Muscle of arm (tissue), 14 donors: ENCODE measurements at places on chromosomes 4 and X.

- DNase-seq: no peak
Measured at GRCh38 chr4:13553081-13553480, 8.8 kb upstream of the NKX3-2 start.

DNA sequence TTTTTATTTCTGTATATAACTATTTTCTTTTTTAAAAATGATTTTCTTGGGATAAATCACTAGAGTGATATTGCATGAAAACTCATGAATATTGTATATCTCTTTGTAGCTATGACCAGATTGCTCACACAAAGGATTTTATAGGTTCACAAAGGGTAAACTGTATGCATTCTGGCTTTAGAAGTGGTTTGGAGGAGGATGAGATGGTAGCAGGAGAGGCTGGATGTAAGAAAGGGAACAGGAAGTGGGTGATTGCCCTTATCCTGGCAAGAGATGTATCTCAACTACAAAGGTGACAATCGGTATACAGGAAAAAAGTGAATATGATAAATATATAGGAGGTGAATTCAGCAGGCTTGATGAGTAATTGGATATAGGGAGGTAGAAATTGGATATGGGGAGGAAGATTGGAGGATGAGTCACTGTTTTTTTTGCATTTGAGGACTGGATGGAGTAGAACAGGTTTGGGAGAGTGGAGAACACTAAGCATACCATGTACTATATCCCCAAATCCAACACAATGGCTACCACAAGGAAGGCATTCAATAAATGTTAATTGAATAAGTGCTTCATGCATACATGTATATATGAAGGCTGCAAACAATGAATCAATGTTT, 9.9 kb downstream of the FGG start:
- no peak for DNase-seq

- DNase-seq: no peak
Measured at GRCh38 chr4:155268821-155269220, 60.4 kb downstream of the NPY2R start.

DNA sequence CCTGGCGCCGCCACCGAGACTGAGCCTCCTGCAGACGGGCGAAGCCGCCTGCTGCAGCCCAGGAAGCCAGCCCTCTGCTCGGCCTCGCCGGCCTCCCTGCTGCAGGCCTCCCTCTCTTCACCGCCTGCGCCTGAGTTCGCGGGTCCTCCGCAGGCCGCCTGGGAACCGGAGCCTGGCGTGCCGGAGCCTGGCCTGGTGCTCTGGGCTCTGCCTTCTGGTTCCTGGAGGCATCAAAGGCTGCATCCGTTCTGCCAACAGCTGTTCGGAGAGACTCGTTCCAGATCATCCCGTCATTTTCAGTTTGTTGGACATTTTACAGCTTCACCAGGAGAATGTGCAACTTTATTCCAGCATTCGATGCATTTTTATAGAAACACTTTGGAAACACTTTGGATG, 178.0 kb downstream of the DCLK2 start:
- no peak for DNase-seq

DNA sequence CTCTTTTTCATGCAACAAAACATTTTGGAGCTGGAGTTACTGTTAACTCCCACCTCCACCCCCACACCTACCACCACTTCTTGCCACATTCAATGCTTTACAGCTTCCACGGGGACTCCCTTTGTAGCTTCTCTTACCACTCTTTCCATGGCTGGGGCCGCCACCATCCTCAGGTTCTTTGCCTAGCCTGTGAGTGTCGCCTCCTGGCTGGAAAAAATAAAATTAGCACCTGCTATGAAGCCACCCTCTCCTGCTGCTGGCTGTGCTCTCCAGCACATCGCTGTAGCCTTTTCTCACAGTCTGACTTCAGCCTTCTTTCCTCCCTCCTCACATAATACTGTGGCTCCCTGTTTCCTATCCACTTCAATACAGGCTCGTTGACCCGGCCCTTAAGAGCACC, 114.4 kb downstream of the FRAS1 start:
- DNase-seq: no peak

- no peak for DNase-seq
Measured at GRCh38 chr4:57124145-57124544, 14.0 kb upstream of the IGFBP7 start.

DNA sequence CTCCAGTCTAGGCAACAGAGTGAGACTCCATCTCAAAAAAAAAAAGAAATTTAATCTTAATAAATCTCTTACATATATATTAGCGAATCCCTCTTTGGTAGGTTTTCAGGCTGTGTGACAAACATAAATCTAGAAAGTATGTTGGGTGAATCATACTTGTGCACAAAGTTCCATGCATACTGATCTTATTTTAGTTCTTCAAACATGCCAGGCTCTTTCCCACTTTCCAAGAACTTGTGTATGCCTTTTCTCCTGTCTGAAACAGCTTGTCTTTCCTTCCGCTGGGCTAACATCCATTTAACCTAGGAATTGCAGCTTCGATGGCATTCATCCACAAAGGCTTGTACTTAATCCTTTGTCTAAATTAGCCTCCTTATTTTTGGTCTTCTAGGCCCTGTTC, 156.6 kb upstream of the CASK start:
- no peak for DNase-seq

- DNase-seq: no peak
Measured at GRCh38 chrX:117707948-117708743, 408.5 kb downstream of the KLHL13 start.

DNA sequence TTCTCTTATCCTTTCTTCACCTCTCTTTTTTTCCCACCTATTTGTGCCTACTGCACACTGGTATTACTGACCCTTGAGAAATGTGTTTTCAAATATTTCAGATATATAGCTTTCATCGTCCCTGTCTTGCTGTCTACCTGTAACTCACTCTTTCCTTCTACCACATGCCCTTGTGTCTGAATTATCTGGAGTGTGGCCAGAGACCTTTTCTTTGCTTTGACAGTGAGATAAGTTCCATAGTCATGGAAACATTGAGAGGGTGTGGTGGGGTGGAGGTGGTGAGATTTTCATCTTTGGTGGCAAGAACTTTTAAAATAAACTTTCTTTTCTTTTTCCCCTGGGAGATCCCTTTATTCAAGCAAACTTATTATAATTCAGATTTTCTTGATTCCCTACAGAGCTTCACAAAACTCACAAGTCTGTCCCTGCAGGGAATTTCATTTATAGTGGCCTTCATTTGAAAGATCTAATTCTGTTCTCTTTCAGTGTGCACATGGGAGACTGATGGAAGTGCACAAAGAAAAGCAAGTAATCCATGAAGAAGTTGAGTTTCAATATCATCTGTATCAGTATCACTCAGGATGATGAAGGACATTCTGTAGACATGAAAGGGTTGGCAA, 95.7 kb downstream of the SH2D1A start:
- no peak for DNase-seq

DNA sequence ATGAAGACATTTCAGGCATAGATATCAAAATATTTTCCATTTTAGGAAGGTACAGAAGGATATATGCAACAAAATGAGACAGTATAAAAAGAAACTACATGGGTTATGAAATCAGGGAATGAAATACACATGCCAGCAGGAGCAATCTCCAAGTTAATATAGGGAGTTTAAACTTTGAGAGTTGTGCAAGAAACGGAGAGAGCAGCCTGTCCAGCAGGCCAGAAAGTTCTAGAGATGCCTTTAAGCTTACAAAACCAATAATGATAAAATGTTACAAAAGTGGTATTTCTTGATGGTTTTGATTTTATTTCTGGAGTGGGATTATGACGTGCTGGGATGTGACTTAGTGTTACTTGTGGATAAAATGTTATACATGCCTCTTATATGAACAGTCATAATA, 2047.9 kb downstream of the ARAP2 start:
- no peak for DNase-seq

GRCh38 chr4:118279920-118280432, 72.8 kb downstream of the PRSS12 start:
- no peak for DNase-seq

GRCh38 chr4:57182132-57182874, 72.1 kb upstream of the IGFBP7 start:
- DNase-seq: peak; percentile 46

GRCh38 chr4:73914071-73914470, 44.9 kb downstream of the CXCL1 start:
- DNase-seq: no peak

GRCh38 chr4:185523862-185524261, 11.4 kb downstream of the PDLIM3 start:
- no peak for DNase-seq

GRCh38 chrX:83845397-83845796, 15.5 kb upstream of the CYLC1 start:
- no peak for DNase-seq

DNA sequence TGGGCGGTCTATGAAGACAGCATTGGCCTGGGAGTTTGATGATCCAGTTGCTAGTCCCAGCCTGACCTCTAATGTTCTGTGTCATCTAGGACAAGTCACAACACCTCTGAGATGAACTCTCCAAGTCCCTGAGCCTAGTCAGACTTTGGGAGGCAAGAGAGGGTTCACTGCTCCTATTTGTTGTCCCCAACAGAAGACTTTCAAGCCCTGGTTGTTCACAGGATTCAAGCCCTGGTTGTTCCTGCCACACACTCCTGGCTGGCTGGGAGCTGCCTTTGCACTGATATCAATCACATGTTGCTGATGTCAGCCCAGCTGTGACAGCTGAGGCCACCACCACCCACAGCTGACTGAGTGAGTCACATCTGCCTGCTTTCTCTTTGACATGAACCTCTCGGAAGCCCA, 253.2 kb upstream of the RASGEF1B start:
- DNase-seq: no peak

DNA sequence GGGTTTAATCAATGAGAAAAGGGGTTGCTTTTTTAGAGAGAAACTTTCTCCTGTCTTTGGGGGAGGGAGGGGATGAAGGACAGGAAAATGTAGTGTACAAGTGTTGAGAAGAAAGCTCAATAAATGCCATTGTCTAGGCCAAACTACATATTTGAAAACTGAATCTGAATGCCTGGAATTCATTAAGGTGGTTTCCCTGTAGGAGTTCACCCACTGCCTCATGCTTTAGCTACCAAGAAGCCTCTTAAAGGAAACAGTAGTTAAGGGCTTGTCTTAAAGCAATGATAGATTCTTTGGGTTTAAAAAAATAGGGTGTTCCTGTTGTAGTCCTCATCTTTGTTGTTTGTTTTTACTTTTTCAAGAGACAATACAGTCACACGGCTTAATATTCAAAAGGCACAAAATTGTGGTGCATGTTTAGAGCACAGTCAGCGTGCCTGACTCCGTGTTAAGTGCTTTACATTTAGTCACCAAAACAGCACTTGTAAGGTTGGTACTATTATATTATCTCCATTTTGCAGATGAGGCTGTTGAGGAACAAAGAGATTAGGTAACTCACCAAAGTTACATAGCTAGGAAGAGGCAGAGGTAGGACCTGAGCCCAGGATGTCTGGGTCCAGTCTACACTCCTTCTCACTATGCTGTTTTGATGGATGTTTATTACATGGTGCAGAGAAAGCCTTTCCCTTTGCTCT, 46.0 kb downstream of the FNIP2 start:
- no peak for DNase-seq

- DNase-seq: no peak
Measured at GRCh38 chr4:4461850-4462249, 74.9 kb downstream of the NSG1 start.
